ENCODE measurements at places on chromosomes 5 and 9.

DNA sequence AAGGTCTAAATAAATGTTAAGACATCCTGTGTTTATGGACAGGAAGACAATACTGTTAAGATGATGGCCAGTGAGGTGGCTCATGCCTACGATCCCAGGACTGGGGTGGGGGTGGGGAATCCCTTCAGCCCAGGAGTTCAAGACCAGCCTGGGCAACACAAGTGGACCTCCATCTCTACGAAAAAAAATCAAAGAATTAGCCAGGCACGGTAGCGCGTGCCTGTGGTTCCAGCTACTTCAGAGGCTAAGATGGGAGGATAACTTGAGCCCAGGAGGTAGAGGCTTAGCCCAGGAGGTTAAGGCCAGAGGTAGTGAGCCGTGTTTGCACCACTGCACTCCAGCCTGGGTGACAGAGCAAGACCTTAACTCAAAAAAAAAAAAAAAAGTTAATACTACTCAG lies 5.3 kb downstream of the ROR2 start:
- no peak for DNase-seq

GRCh38 chr9:28853477-28853876 lies 1280.2 kb upstream of the C9orf72 start:
- no peak for DNase-seq

GRCh38 chr5:111584651-111585050 lies 72.3 kb upstream of the STARD4 start:
- no peak for DNase-seq

DNA sequence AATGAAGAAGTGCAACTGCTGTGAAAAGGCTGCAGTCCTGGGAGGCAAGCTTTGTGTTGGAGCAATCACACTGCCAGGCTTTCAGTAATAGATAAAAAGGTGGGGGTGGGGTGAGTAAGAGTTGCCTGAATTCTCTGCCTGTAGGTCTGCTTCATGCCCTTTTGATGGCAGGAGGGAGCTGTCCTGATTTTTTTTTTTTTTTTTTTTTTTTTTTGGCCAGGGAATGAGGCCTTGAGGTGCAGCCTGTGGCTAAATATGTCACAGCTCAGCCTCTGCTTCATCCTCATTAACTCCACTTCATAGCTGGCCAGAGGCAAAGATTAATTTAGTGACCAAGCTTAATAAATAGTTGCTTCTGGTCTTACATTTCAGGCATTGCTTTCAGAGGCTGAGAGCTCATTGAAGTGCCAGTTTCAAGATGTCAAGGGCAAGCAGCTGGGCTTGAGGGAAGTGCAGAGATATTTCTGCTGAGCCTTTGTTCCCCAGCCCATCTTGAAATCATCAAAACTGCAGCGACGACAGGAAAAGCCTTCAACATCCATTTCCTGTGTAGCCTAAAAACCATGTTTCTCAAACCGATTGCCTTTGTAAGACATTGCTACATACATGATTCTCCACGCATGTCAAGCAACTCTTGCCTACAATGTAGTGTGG lies 134.7 kb downstream of the MACIR start:
- DNase-seq, result no peak

- DNase-seq, result no peak
These were observed 9.3 kb upstream of the MEGF9 start for GRCh38 chr9:120723565-120723964.

GRCh38 chr5:142219146-142219545 lies 105.7 kb downstream of the SPRY4 start:
- no peak for DNase-seq

GRCh38 chr9:35691334-35691650 lies 1.6 kb upstream of the TPM2 start:
- DNase-seq, result no peak

DNA sequence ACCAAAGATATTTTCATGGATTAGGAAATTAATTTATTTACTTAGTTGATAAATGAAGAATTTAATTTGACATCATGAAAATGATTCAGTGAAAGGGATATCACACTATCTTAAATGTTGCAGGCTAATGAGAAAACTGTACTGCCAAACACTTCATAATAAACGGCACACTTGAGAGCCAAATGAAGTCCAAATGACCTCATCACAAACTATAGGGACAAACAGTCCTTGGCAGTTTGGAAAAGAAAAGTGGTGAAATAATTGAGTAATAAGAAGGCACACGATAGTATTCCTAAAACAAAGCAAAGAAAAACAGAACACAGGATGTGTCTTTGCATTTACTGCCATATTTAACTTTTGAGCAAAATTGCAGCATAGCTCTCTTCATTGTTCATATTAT lies 116.9 kb upstream of the TLR4 start:
- no peak for DNase-seq

- no peak for DNase-seq
These were observed 811.7 kb upstream of the WWC1 start for GRCh38 chr5:167479779-167480178.

GRCh38 chr9:98873951-98874371 lies 66.5 kb downstream of the GALNT12 start:
- DNase-seq, result no peak

DNA sequence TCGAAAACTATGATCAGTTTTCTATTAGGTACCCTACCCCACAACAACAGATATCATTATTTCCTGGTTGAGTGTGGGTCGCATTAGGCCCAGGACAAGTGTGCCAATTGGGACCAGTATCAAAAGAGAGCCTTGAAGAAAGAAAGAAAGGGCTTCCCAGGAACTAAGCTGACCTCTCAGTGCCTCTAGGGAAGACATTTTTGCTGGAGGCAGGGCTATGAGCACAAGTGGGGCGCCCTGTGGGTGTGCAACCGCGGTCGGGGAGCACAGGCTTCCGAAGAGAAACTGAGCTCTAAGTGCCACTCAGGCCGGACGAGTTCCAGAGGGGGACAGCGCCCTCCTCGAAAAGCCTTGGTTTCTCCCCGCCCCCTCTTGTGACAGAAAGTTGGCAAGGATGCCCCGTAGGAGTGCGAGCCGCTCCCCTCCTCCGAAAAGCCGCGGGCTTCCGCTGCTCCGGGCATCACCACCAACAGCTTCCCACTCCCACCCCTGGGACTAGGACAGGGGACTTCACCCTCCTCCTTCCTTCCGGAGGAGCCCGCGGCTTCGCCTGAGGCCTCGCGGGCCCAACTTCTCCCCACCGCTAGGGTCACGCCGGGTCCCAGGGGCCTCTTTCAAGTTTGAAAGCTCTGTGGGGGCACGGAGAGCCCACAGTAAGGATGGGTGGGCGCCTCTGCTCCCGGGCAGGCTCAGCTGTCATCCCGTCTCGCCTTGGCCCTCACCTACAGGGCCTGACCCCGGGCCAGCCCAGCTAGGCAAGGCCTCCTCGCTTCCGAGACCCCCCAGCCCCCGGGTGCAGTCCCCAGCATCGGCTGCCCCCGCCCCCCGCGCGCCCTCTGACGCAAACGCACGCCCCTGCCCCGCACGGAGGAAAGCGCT lies 2.0 kb downstream of the NR2F1-AS1 start:
- no peak for DNase-seq

- no peak for DNase-seq
These were observed 53.0 kb downstream of the DROSHA start for GRCh38 chr5:31478901-31479300.

- no peak for DNase-seq
These were observed 330.1 kb downstream of the ADGRV1 start for GRCh38 chr5:90888511-90889324.

- DNase-seq, result no peak
These were observed 189.8 kb downstream of the WDR70 start for GRCh38 chr5:37568893-37569292.

DNA sequence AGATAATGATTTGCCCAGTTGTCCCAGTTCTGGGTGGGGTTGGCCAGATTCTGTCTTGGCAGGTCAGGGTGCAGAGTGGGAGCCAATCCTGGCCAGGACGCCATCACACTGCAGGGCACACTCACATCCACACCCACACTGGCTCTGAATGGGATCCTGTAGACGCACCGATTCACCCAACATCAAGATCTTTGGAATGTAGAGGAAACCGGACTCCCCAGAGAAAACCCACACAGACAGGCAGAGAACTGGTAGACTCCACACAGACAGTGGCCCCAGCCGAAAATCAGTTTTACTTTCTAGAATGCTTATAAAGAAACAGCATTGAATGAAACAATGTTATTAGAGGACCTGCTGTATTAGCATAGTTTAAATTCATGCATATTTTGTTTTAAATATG lies 343.1 kb upstream of the DAB2 start:
- no peak for DNase-seq

DNA sequence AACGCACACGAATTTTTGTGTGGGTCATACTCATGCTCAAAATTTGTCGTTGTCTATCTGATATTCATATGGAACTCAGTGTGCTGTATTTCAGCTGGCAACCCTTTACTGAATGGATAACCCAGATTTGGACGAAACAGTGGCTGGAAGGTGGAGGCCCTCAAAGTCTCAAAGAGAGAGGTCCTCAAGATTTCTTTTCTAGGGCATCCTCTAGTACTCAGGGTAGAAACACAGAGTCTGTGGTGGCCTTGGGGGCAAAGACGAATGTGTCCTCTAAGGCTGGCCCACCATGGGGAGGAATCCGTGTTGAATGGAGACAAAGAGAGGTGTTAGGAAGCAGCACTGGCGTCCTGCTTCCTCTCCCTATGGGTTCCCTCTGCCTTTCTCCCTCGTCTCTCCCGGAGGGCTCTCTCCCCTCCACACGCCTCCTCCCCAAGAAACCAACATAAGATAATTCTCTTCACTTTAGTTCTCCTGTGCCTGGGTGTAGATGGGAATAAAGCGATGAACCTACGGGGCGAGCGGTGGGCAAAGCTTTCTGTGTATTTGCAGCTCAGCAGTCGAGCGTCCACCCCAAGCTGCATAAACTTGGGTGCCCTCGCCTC lies 333.7 kb downstream of the CWC27 start:
- DNase-seq, result no peak

GRCh38 chr9:76378367-76379073 lies 15.7 kb downstream of the RFK start:
- no peak for DNase-seq

- no peak for DNase-seq
These were observed 25.9 kb downstream of the CCDC171 start for GRCh38 chr9:15578714-15579113.

GRCh38 chr5:17846496-17846895 lies 212.2 kb downstream of the TAF11L14 start:
- no peak for DNase-seq

DNA sequence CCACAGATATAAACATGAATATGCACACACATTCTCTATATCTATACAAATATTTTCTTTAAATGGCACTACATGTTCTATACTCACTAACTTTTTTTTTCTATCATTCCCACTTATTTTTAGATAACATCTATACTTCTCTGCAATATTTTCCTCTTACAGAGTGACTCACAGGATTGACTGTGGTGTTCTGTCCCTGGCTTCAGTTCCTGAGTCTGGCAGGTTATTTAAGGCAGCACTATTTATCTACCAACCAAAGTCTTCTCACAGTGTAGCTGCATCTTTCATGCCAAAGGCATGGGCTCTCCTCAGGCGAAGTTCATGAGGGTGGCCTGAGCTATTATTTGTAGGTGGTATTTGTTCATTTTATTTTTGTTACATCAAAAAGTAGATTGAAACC lies 409.0 kb downstream of the PRR16 start:
- DNase-seq, result no peak

- no peak for DNase-seq
These were observed 401.2 kb downstream of the IRX1 start for GRCh38 chr5:3996707-3997336.

DNA sequence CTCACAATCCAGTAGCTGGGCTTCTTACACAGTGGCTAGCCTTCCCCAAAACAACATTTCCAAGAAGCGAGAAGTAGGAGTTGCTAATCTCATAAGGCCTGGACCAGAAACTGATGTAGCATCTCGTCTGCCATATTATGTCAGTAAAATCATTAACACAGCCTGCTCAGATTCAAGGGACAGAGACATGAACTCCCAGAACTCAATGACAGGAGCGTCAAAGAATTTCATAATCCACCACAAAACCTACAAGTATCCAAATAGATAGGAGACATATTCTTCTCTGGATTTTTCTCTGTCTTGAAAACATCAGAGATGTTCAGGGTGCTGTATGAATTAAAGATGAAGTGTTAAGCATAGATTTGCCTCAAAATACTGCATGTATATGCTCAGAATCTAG lies 457.6 kb upstream of the ACTBL2 start:
- no peak for DNase-seq

- no peak for DNase-seq
These were observed 30.9 kb downstream of the GLT6D1 start for GRCh38 chr9:135608294-135608998.

DNA sequence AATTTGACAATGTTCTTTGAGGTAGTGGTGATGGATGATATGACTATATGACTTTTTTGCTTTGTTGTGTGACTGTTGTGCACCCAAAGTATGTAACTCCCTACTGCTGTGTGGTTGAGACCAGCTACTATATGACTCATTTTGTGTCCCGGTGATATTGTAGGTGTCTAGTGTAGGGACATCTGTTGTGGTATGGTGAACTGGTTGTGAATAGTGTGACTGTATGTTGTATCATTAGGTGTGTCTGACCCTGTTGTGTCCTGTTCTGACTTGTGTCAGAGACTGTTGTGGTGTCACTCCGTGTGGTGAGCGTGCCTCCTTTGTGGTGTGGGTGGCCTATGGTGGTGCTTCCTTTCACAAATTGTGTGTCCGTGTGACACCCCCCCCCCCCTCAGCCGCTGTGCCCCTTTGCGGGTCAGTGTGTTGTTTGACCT lies 11.2 kb upstream of the CXXC5 start:
- no peak for DNase-seq

DNA sequence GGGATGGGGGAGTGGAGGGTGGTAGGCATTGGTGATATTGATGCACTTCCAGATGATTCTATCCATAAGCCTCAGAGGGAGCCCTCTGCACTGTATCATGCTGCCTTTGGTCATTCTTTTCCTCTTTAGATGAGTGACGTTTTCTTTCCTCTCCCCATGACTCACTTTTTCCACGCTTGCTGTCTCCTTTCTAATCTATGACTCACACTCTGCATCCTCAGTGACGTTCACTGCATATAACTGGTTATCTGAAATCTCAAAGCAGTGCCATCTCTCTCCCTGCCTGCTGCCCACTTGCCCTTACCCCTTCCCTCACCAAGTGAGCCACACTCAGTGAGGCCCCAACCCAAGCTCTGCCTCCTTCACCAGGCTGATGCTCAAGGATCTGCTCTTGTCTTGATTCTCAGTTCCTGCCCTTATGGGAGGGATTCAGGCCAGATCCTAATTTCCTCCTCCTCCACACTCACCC lies 31.6 kb downstream of the PTGS1 start:
- no peak for DNase-seq
